ENCODE measurements at places on chromosomes 5 and 9.

DNA sequence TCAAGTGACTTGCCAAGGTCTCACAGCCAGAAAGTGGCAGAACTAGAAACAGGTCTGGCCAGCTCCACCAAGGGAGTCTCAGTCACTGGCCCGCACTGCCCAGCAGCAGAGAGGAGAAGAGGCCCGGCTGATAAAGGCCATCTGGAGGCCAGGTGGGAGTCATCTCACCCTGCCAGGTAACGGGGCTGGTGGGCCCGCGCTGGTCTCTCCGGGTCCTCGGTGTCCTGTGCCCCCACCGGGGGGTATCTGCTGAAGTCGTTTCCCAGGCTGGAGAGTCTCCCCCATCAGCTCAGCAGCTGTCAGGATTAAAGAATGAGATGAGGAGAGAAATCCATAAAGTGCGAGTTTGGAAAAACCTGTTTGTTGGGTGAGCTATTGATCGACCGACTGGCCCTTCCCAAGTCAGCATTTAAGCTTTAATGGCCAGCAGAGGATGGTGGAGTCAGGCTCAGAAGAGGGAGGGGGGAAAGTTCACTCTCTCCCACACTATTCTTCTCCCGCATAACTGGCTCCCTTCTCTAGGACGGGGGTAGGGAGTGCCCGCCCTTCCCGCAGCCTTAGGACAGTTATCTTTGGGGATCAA is 30.3 kb downstream of the LMX1B start:
- peak; percentile 46 for DNase-seq

DNA sequence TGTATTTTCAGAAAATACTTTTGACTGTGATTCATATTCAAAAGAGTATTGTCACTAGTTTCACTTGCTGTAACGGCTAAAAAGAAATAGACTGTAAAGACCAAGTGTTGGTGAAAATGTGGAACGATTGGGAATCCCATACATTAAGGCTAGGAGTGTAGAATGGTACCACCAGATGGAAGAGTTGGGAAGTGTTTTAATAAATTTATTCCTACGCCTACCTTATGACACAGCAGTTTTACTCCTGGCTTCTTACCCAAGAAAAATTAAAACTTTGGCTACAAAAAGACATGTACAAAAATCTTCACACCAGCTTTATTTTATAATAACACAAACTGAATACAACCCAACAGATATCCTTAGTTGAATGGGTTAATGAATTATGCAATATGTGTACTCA is 256.2 kb downstream of the TAF11L14 start:
- DNase-seq, result no peak

DNA sequence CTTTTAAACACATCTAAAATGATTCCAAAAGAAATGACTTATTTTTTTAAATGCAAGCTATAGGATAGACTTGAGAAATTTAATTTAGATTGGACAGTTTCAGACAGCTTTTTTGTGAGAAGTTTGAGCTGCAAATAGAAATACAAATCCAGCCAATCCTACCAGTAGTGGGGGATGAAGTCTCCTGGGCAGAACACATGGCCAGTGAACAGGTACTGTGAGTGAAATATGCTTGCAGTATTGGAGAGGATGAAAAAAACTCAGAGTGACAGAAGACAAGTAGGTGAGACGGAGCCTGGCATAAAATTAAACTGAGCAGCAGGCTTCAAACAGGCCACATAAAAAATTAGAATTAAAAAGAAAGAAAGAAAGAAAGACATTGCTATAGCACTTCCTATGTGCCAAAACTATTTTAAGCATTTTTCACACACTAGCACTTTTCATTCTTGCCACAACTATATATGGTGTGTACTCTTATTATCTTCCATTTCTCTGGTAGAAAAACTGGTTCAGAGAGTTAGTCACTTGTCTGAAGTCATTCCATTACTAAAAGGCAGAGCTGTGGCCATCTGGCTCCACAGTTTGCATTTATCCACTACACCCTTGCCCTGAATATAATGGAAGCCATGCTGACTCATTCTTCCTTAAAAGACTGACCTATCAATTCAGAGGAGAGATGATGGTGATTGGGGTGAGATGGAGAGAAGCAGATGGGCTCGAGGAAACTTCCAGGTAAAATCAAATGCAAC is 310.2 kb upstream of the CTNND2 start:
- DNase-seq, result no peak

- no peak for DNase-seq
These were observed 5.1 kb downstream of the LCP2 start for GRCh38 chr5:170292179-170293104.

DNA sequence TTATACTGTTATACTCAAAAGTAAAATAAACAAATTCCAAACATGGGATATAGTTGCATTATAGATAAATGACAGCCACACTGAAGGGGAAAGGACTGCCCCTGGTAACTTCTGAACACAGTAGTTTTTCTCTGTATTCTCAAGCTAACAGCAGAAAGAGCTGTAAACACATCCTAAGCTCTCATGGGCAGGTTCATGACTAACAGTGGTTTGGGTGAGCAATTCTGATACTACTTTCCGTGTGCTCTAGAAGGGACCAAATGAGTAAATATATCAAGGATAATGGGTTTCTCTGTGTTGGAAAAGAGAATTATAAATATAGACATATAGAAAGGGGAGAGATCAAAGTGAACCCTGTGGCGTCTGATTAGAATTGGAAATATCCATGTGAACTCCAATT is 2.2 kb upstream of the LCN6 start:
- DNase-seq, result no peak

- DNase-seq, result no peak
These were observed 423.8 kb upstream of the SMARCA2 start for GRCh38 chr9:1591310-1591709.

GRCh38 chr5:111694133-111694532 is 62.9 kb downstream of the NREP start:
- DNase-seq, result no peak

DNA sequence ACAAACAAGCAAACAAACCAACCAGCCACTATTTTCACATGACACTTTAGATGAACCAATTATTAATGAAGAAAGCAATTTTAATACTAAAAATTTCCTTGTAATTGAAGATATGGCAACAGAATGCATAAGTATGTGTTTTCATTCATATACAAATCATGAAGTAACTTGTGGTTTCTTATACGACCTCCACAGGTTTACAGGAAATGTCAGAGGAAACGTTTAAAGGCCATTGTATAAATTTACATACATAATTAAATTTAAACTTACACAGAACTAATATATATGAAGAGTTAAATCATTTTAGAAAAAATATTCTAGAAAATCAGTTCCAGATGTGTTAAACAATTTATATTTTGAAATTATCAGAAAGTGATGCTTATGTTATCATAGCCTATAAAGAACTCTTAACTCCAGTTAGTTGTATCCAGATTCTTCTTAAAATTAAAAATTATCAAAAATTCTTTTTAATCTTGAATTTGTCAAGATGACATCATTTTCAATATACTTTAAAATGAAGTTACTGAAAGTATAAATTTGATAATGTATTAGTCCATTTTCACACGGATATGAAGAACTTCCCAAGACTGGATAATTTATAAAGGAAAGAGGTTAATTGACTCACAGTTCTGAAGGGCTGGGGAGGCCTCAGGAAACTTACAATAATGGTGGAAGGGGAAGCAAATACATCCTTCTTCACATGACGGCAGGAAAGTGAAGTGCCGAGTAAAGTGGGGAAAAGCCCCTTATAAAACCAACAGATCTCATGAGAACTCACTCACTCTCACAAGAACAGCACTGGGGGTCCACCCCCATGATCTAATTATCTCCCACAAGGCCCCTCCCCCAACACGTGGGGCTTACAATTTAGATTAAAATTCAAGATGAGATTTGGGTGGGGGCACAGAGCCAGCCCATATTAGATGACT is 192.0 kb downstream of the PIK3R1 start:
- DNase-seq, result no peak

DNA sequence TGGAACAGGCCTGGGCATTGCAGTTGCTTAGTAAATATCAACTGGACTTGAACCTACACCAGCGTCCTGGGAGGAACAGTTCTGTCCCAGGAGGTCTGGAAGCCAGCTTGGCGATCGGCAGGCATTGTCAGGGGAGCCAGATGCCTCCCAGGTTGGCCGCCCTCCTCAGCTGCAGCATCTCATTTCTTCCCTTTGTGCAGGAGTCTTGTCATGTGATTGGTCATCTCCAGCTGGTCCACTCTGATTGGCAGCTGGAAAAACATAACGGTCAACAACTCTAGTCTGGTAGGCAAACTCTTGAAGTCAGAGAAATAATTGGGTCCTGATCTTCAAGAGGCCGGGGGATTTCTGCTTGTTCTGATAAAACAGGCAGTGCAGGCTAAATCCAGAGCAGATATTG is 29.6 kb upstream of the NCS1 start:
- no peak for DNase-seq

DNA sequence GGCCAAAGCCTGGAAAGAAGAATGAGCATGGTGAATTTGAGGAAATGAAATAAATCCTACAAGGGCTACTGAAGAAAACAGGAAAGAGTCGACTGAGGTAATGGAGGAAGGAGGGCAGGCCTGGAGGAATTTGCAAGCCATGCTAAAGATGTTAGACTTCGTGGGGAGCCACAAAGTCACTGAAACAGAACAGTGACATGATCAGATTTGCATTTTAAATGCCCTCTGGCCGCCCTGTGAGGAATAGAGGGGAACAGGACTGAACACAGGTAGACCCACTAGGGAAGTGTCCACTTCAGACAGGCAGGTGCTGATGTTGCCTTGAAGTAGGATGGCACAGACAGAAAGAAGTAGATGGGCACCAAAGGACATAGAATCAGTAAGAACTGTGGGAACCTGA is 42.8 kb upstream of the RLN1 start:
- no peak for DNase-seq

DNA sequence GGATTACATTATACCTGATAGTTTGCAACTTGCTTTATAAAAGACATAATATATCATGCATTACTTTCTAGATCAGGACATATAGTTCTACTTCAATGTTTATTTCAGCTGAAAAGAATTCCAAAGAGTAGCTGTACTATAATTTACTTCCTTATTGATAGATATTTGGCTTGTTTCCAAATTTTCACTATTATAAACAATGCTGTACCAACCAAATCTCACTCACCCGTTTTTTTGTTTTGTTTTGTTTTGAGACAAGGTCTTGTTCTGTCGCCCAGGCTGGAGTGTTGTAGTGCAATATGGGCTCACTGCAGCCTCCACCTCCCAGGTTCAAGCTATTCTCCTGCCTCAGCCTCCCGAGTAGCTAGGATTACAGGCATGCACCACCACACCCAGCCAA is 132.7 kb downstream of the GNAQ start:
- no peak for DNase-seq

GRCh38 chr9:23658376-23659258 is 167.4 kb downstream of the ELAVL2 start:
- DNase-seq, result no peak

DNA sequence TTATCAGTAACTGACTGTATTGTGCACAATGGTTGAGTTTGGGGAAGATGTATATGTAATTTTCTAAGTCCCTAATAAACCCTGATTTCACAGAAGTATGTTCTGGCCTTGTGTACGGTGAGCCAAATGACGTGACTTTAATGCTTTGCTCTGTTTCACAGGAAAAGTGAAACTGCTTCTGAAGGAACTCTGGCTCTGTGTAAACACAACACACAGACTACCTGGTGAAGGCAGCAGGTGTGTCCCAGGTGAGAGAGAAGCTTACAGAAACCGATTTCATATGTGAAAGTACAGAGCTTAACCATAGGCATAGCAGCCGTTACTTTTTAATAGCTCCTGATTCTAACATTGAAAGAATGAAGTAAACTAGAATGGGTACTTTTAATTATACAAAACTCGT is 31.9 kb downstream of the ICE1 start:
- DNase-seq, result peak; percentile 59

DNA sequence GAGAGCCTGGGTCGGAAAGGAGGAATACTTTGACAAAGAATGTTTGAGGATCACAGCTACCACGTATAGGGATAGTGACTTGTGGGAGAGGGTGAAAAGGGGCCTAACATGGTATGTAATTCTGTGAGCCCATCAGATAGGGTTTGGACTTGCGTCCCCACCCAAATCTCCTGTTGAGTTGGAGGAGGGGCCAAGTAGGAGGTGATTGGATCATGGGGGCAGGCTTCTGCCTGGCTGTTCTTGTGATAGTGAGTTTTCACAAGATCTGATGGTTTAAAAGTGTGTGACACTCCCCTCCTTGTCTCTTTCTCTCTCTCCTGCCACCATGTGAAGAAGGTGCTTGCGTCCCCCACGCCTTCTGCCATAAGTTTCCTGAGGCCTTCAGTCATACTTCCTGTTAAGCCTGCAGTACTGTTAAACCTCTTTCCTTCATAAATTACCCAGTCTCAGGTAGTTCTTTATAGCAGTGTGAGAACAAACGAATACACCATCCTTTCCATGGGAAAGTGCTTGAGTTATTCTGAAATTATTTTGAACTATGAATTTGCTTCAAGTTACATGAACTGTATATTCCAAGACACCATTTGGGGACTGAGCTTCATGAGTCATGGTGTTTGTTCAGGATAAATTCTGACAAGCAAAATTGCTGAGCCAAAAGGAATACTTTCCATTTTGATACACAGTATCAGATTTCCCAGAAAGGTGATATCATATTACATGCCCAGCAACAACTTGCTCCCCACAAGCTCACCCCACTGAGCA is 68.8 kb upstream of the SSBP2 start:
- DNase-seq, result peak; percentile 28

GRCh38 chr5:131377346-131377745 is 113.5 kb downstream of the CDC42SE2 start:
- no peak for DNase-seq

- no peak for DNase-seq
These were observed 87.4 kb upstream of the PAPPA start for GRCh38 chr9:116066221-116066620.

DNA sequence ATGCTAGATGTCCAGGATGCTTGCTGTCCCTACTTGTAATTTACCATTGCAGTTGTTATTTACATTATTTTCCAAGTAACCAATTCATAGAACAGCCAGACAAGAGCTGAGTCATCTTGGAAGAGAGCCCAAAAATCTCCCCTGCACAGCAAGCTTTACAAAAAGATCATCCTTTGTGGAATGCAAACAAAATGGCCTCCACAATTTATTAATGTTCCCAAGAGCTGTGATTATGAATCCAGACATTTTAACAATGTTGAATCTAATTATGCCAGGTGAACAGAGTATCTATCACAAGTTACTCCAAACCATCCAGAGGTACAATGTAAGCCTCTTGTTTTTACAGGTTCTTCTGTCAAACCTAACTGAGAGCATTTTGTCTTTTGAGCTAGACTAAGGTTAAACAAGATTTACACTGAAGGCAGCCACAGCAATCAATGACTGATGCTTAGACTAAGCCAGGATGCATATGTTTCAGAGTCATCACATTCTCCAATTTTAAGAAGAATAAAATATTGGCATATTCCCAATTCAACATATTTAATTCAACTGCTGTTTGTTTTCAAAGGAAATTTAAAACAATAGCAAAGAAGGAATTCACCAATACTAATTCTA is 95.3 kb upstream of the SLC12A2 start:
- DNase-seq, result no peak

DNA sequence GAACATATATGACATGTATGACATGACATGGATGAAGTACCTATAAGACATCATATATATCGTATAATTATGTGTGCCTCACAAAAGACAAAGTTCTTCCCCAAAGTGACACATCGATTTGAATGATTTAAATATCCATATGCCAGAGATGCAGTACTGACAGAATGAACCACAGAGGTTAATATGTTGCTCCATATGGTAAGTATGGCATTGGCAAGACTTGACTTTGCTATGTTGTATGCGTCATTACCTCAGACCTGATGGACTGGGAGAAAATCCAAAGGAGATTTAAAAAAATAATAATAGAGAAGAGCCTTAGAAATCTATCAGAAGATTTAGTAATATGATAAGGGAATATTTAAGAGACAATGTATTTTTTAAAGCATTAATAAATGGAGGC is 263.2 kb downstream of the PJA2 start:
- no peak for DNase-seq
